ENCODE measurements at places on chromosomes 12 and 14.

GRCh38 chr12:16437926-16438325 is 90.5 kb downstream of the MGST1 start:
- no peak for DNase-seq

GRCh38 chr12:104457746-104458693 is 1.3 kb downstream of the CHST11 start:
- peak; percentile 67 for DNase-seq

- DNase-seq: no peak
Observed at GRCh38 chr12:47617476-47617875, 88.4 kb downstream of the RPAP3 start.

- no peak for DNase-seq
Observed at GRCh38 chr12:69765515-69765914, 26.9 kb downstream of the RAB3IP start.

- DNase-seq: no peak
Observed at GRCh38 chr14:32358781-32359180, 29.7 kb downstream of the AKAP6 start.

GRCh38 chr14:30179381-30180130 is 251.9 kb upstream of the PRKD1 start:
- DNase-seq: no peak

- no peak for DNase-seq
Observed at GRCh38 chr12:105554856-105555255, 224.4 kb downstream of the C12orf75 start.

DNA sequence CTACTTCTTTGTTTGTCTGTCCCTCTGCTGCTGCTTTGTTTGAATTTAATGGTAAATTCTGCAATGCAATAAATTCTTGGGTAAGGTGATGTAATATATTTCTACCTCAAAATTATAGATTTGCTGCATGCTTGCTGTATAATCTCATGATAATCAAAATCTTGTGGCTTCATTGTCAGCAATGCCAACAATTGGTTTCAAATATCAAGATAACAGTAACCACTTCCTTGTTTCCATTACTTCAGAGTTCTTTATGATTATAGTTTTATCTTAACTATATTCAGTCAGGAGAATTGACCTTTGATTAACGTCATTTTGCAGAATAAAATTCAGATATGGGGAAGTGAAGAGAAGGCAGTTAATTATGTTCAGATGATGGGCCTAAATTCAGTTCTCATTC is 30.2 kb upstream of the RNU6-8 start:
- no peak for DNase-seq

DNA sequence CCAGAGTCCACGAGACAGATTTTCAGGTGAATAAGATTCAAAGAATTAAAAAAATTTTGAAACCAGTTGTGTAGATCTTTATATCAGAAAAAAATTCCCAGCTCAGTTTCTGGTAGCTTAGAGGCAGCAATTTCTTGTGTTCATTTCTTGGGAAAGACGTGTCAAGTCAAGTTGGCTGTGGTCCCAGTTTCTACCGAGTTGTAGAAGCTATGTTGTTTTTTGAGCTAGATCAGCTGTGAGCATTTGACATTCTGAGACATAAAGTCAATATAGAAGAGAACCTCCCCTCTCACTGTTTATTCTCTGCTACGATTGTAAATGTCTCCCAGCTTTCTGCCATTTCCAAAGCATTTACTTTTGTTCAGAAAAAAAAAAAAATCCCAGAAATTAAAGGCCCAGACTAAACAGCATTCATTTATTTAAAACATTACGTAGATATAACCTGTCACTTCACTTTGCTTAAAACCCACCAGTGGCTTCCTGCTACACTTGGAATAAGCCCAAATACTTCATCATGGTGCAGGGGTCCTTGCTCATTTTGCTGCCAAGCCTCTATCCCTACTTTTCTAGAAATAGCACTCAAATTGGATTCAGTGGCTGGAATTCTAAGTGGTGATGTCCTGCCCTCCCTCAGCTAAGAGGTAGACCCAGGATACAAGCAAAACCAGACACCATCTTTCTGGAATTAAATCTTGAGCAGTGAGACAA is 20.6 kb upstream of the PYGL start:
- DNase-seq: peak; percentile 71

- no peak for DNase-seq
Observed at GRCh38 chr14:44108601-44109000, 398.5 kb downstream of the FSCB start.

GRCh38 chr12:24134092-24134491 is 184.6 kb upstream of the SOX5 start:
- DNase-seq: no peak

- DNase-seq: peak; percentile 54
Observed at GRCh38 chr14:83867566-83868225, 1662.2 kb upstream of the FLRT2 start.
